HuH-7 (cell line): ENCODE measurements at places on chromosomes 11 and 22.

GRCh38 chr11:111494040-111494439 is 18.1 kb downstream of the BTG4 start:
- no peak for DNase-seq

- DNase-seq, result no peak
Measured at GRCh38 chr22:46674906-46675305, 54.7 kb downstream of the GRAMD4 start.

DNA sequence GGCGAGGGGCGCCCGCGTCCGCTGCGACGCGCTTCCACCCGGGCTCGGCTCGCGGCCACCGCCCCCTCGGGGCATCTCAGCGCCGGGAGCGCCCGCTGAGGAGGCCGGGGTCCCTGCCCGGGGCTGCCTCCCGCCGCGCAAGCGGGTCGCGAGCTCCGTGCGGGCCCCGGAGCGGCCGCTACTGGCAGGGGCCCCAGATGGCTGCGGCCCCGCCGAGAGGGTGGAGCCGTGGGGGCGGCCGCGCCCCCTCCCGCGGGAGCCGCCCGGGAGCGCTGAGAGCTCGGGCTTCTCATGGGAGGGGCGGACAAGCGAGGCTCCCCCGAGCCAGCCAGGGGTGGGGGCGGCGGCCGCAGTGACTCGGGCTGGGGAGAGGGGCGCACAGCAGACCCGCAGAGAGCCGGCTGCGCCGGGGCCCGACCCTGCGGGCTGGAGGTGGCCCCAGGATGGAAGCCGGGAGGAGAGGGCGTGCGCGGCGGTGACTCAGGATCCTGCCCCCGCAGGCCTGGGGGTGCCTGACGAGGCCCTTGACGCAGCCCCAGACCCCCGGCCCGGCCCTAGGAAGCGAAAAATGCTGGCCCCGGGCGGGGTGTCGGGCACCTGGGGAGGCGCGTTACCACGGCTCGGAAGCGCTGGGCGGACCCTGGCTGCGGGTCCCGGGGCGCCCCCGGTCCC is 603 bp upstream of the ZFTA start:
- DNase-seq, result no peak

DNA sequence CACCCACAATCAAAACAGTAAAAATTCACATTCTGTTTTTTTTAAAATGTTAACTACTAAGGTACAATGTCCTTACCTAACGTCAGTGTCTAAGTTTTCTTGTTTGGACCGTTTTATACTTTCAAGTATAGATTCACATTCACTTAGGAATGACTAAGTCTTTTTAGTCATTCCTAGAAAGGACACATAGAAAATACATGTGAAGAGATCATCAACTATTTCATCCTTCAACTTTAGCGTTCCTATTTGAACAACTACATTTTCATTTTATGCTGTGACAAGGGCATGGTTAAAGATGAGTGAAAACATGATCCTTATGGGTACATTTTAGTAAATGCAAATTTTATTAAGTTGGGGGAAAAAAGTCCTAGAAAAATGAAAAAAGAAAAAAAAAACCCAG is 62.8 kb downstream of the DDX10 start:
- no peak for DNase-seq

GRCh38 chr11:131499199-131499598 is 128.8 kb downstream of the NTM start:
- DNase-seq, result no peak

GRCh38 chr11:29782447-29782846 is 234.4 kb downstream of the KCNA4 start:
- no peak for DNase-seq

DNA sequence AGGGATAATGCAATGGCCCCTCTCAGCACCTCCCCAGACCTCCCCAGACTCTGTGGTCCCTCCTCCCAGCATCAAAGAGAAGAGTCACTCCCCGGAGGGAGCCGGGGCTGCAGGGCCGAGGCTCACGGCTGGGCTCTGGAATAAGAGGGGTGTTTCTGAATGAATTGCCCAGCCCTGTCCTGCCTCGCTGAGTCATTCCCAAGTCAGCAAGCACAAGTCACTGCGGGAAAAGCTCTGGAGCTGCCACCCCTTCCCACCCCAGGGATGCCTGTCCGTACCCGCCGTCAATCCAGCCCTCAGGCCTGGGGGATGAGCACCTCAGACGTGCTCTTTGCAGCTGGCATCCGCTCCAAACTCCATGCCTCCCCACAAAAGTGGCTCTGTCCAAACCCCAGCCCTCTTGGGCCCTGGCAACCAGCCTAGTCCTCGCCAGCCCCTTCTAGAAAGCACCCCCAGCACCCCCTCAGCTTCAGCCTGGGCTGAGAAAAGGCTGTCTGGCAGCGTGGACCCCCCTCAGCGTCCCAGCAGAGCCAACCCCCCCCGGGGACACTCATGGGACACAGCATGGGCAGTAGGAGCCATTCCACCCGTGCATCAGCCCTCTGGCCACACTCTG is 22.7 kb downstream of the CELSR1 start:
- DNase-seq, result no peak

DNA sequence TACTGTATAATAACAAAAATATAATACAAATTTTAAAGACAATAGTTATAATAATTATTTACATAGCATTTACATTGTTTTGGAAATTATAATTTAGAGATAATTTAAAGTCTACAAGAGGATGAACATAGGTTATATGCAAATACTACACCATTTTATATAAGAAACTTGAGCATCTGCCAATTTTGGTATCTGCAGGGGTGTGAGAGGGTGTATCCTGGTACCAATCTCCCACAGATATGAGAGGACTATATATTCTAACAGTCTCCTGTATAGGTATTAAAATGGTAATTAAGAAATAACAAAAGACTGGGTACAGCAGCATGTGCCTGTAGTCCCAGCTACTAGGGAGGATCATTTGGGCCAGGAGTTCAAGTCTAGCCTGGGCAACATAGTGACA is 134.4 kb downstream of the APOL5 start:
- no peak for DNase-seq

- no peak for DNase-seq
Measured at GRCh38 chr11:40130427-40130826, 1329.0 kb downstream of the LRRC4C start.

- no peak for DNase-seq
Measured at GRCh38 chr11:79030448-79030847, 410.4 kb downstream of the TENM4 start.

GRCh38 chr11:122048401-122048800 is 67.6 kb downstream of the BLID start:
- no peak for DNase-seq

DNA sequence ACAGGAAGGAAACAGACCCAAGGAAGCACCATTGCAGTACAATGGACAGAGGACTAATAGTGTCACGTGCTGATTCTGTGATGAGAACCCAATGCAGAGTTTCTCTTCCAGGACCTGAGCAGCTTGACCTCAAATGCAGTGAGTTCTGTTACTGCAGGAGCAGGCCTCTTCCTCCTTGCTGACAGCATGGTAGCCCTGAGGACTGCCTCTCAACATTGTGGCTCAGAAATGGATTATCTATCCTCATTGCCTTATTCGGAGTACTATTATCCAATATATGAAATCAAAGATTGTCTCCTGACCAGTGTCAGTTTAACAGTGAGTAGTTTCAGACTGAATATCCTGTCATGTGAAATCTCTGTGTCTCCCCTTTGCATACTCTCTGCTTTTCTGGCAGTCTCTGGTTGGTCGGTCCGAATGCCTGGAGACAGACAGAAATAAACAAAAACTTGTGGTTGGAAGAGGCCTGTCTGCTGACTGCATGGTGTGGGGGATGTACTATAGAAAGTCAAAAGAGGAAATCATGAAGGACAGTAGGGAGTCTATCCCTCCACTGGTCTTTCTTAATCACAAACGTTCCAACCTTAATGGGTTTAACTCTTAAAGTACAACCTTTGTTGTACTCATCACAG is 6.9 kb upstream of the MS4A14 start:
- DNase-seq, result no peak

DNA sequence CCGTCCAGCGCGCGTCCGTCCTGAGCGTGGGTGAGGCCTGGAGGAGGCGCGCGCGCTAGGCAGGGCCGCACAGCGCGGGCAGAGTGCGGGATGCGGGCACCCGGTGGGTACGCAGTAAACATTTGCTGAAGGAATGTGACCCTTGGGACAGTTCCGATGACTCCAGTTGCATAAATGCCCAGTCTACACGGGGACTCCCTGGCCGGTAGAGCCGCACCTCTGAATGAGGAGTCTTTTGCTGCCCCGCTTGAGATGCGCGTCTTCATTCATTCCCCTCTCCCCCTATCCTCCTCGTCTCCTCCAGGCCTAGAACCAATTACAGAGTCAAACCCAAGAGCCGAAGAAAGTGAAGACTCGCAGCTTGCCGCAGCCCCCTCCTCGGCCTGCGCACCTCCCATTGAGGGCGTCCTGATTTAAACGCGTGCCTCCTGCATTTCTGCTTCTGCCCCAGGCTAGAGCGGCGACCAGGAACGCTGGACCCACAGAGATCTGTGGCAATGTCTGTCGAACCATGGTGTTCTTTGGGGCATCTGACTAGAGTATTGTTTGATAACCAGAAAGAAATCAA is 729 bp upstream of the CHKB start:
- no peak for DNase-seq

GRCh38 chr11:30666817-30667216 is 80.7 kb upstream of the MPPED2 start:
- DNase-seq, result no peak

DNA sequence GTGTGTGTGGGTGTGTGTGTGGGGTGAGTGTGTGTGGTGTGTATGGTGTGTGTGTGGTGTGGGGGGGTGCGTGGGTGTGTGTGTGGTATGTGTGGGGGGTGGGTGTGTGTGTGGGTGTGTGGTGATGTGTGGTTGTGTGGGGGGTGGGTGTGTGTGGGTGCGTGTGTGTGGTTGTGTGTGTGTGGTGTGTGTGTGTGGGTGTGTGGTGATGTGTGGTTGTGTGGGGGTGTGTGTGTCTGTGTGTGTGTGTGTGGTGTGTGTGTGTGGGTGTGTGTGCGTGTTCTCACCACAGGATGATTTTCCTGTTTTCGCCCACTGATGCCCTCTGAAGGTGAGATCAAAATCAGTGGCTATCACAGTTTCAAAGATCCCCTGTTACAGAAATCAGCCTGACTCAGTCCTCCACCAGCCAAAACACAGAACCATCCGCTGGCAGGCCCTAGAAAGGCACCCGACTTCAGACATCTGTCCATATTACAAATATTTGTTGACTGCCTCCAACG is 24.7 kb downstream of the CPT1A start:
- DNase-seq, result no peak

DNA sequence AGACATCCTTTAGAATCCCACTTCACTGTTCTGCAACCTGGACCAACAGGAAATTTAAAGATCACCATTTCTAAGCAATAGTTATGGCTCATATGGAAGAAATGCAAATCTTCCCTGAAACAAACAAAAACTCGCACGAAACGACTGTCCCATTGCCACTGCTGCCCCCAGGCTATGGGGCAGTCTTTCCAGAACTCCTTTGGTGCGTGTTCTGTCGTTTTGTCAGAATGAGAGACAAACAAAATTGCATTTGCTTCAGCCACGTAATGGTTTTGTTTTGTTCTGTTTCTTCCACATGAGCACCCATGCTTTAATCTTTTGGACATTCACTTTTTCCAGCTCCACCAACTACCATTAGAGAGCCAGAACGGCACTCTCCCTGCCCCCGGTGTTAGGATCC is 10.8 kb upstream of the FBLN1 start:
- no peak for DNase-seq

GRCh38 chr11:26522912-26523610 is 49.0 kb downstream of the MUC15 start:
- no peak for DNase-seq
